ENCODE measurements at places on chromosomes 7 and 10. TPM values are rescaled to one million over a fixed set of nuclear protein-coding genes. Genes with fewer than 3 reads are reported as not detected.

GRCh38 chr10:9807846-9808245 lies 1209.8 kb upstream of the CELF2 start:
- no peaks in the 10 kb centered on the region for H3K27me3 ChIP-seq
- no peak overlapping the region for H3K4me3 ChIP-seq
- no peak for DNase-seq
- H3K27ac ChIP-seq, result no peak overlapping the region
- no peaks in the 10 kb centered on the region for H3K36me3 ChIP-seq

- no peaks in the 10 kb centered on the region for H3K36me3 ChIP-seq
- no peak for DNase-seq
- H3K27me3 ChIP-seq, result no peaks in the 10 kb centered on the region
- no peak overlapping the region for H3K27ac ChIP-seq
Observed at GRCh38 chr7:10646194-10646593, 327.5 kb upstream of the PHF14 start.

LIPN gene
- not detected for total RNA-seq

DNA sequence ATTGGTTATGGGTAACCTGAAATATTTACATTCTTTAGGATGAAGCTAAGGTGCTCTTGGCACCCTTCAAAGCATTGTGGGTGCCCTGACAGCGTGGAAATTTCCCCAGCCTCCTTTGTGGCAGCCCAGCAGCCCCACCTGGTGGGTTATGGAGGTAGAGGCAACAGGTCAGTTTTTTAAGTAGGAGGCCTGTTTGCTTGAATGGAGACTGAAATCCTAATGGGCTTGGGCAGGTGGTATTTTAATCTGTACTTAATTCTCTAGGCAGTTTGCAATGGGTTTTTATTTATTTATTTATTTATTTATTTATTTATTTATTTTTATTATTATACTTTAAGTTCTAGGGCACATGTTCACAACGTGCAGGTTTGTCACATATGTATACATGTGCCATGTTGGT lies 139.4 kb downstream of the EPC1 start:
- no peaks in the 10 kb centered on the region for H3K36me3 ChIP-seq
- H3K27me3 ChIP-seq, result no peaks in the 10 kb centered on the region
- H3K27ac ChIP-seq, result no peak overlapping the region
- peak; percentile 73 for DNase-seq
- H3K4me1 ChIP-seq, result peaks cover 22% of the 10 kb centered on the region

SEC24C gene
- 95.5 TPM for total RNA-seq

Data from endothelial cell of umbilical vein (primary cell).